ENCODE measurements at places on chromosomes 7 and 10.

GRCh38 chr10:101569622-101570427 lies 18.2 kb downstream of the POLL start:
- peak; percentile 95 for DNase-seq

- DNase-seq = no peak
These were observed 736.9 kb upstream of the COBL start for GRCh38 chr7:52053525-52053924.

DNA sequence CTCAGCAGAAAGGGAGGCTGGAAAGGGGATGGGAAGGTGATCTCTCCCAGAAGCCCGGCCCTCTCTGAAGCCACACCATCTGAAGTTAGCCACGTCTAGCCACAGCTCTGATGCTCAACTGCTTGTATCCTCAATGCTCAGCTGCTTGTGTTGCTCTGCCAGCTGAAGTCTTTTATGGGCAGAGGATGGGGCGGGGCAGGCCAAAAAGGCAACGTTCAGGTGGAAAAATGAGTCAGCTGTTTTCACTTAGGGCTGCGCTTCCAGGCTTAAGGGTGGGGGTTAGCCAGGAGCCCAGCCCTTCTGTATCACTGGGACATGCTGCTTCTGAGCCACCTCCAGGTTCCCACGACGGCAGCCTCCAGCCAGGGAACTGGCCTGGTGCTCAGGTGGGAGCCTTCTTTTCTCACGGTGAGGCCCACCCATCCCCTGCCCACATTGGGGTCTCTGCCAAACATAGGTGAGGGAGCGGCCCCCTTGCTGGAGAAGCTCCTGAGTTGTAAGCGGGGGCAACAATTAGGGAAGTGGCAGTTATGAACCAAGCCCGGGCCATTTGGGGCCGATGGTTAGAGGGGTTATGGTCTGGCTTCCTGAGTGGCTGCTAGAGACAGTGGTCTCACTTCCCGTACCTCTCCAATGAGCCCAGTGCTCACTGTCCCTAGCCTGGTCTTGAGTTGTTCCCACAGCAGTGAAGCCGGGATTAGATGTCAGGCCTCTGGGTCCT lies 44.9 kb upstream of the CNPY1 start:
- DNase-seq = no peak

- DNase-seq = no peak
These were observed 2.5 kb upstream of the MLXIPL start for GRCh38 chr7:73626814-73627213.

GRCh38 chr7:142553216-142553615 lies 196.1 kb upstream of the PRSS1 start:
- DNase-seq = no peak

- DNase-seq = no peak
These were observed 156.1 kb downstream of the ADARB2 start for GRCh38 chr10:1581189-1581588.

- DNase-seq = no peak
These were observed 275.8 kb upstream of the PPP2R2D start for GRCh38 chr10:131625041-131625440.

DNA sequence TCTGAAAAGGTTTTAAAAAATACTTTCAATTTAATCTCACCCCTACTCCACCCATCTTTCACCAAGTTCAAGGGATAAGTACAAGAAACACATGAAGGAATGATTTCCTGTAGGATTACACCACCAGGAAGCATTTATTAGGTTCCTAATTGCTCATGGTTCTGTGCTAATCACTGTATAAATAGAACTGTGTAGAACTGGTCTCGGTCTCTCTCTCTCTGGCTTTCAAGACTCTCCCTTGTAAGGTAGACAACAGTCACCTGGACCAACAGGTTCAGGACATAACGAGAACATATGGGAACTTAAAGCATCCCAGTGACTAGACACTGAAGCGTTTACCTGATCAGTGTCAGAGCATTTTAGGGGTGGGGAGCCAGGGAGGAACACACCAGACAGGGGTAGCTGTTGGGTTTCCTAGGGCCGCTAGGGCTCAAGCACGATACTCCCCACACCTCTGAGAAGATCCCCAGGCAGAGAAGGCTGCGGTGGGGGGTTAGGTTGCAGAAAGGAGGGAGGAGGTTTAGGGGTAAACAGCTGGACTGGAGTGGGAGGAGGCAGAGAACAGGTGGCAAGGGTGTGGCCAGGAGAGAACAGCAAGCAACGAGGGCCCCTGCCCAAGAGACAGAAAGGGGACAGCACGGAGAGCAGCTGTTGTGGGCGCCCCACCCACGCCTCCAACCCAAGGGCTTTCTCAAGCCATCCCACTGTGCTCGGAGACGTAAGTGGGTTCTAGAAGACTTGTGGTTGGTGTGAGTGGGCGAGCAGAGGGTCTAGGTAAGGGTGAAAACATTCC lies 52.5 kb upstream of the USP6NL start:
- DNase-seq = peak; percentile 54

DNA sequence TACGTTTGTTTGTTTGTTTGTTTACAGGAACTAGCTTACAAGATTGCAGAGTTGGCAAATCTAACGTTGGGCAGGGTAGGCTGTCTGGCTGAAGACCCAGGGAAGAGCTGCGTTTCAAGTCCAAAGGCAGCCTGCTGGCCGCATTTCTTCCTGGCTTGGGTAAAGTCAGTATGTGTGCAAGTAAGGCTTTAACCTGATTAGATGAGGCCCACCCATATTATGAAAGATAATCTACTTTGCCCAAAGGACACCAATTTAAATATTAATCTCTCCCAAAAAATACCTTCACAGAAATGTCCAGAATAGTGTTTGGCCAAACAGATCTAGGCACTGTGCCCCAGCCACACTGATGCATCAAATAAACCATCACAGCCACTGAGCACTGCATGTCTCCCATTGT lies 228.9 kb upstream of the HABP2 start:
- no peak for DNase-seq

- no peak for DNase-seq
These were observed 26.0 kb downstream of the RBM17 start for GRCh38 chr10:6114805-6115341.

All from GM12892 (cell line).